ENCODE measurements at places on chromosomes 13 and 19.

GRCh38 chr19:21482863-21483276 lies 22.5 kb upstream of the ZNF429 start:
- DNase-seq: peak; percentile 46

DNA sequence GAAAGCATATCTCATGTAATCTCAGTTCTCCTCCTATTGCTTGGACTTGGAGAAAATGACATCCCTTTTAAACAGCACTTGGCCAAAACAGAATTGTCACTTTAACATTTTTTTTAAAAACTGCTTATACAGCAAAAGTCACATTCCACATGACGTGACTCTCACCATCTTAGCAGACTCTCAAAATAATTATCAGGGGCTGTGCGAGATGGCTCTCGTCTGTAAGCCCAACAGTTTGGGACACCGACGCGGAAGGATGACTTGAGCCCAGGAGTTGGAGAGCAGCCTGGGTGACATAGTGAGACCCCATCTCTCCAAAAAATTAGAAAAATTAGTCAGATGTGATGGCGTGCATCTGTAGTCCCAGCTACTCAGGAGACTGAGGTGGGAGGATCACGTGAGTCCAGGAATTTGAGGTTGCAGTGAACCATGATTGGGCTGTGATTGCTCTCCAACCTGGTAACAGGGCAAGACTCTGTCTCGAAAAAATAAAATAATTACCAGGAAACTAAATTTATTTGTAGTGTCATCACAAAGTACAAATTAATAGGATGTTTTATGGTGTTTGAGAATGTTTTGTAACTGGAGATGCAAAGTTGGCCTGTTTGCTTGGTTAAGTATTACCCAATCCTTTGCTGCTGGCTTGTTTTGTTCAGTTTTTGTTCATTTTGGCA lies 8.8 kb downstream of the SAFB start:
- DNase-seq: no peak

DNA sequence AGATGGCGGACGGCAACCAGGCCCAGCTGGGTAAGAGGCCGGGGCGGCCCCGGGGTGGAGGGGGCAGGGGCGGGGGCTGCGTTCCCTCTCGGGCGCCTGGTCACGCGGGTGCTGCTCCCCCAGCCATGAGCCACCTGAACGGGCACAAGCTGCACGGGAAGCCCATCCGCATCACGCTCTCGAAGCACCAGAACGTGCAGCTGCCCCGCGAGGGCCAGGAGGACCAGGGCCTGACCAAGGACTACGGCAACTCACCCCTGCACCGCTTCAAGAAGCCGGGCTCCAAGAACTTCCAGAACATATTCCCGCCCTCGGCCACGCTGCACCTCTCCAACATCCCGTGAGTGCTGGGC lies 11.1 kb downstream of the PTBP1 start:
- no peak for DNase-seq

DNA sequence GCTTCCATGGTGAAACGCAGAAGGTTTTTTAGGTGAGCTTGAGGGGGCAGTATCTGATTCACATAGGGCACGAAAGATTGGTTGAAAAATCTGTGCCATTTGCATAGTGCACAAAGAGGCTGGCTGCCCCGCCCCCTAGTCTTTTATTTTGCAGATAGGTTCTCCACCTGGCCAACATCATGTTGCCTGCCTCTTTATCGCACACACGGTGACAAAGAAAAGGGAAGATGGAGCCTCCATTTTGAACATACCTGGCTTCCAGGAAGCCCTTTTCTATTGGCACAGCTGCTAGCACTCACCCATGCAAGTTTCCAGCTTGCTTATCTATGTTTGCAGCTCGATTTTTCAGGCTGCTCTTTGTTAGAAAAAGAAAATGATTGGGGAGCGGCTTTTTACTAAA lies 316.2 kb upstream of the KLHL1 start:
- no peak for DNase-seq

GRCh38 chr19:10915130-10916091 lies 13.0 kb downstream of the YIPF2 start:
- DNase-seq: no peak

- peak; percentile 67 for DNase-seq
Observed at GRCh38 chr19:2503521-2504109, 27.7 kb downstream of the GADD45B start.

- DNase-seq: peak; percentile 23
Observed at GRCh38 chr13:77230560-77230959, 96.3 kb downstream of the MYCBP2 start.

DNA sequence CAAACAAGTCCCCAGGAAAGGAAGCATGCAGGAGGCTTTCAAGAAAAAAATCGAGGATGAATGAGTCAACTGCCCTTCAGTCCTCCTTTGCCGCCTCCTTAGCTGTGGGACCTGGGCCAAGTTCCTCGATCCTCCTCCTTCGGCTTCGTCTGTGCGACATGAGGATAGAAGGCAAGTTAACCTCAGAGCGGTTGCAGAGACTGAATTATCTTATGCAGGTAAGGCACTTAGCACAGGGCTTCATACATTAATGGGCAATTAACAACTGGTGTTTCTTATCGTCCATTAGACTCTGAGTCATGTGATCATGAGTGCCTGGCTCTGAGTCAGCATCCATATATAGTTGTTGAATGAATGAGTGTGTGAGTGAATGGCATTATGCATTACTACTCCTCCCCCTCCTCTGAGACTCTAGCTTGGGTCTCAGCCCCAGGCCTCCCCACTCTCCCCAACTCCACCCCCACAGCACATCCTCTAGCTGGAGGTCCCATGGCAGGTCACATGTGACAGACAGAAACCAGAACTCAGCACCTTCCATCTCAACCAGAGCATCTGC lies 1.6 kb upstream of the TTC9B start:
- no peak for DNase-seq

- no peak for DNase-seq
Observed at GRCh38 chr19:45901912-45902650, at the start of gene MYPOP. Gene MYPOP (minus strand): TSS chr19:45902613. CDS start chr19:45901773, 840 bp downstream.

DNA sequence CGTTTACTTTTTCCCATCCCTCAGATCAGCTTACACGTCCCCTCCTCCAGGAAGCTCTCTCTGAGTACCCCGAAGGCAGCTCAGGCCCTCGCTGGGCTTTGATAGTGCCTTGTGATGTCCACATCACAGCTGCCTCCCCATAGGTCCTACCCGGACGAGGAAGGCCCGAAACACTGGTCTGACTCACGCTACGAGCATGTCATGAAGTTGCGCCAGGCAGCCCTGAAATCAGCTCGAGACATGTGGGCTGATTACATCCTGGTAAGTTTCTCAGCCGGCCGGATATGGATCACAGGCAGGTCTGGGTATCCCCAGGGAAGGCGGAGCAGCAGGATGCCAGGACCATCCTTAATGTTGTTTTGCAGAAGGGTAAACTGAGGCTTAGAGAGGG lies 4.8 kb downstream of the COLGALT1 start:
- DNase-seq: no peak

DNA sequence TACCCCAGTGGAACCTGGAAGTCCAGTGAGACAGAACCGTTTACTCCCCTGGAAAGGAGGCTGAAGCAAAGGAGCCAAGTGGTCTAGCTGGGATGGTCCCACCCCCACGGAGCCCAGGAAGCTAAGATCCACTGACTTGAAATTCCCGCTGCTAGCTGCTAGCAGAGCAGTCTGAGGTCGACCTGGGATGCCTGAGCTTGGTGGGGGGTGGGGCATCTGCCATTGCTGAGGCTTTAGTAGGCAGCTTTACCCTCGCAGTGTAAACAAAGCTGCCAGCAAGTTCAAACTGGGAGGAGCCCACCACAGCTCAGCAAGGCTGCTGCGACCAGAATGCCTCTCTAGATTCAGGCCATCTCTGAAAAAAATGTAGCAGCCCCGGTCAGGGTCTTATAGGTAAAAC lies 437.0 kb downstream of the SUCLA2 start:
- DNase-seq: no peak

- DNase-seq: no peak
Observed at GRCh38 chr13:106281426-106281825, 254.0 kb downstream of the EFNB2 start.

DNA sequence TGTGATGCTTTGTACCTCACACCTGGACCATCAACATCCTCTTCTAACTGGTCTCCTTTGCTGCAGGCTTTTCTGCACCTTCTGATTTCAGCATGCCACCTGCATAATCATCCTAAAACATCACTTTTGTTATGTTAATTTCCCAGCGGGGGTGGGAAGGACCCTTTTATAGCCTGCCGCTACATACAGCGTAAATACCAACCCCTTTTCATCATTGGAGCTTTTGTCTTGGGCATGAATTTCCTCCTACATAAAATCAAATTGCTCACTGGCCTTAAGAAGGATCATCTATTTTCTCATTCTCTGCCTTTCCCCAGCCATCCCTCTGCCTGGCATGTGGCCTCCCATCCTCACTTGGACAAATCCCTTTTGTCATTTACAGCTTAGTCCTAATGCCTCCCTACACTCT lies 124.7 kb downstream of the RBM26 start:
- DNase-seq: no peak

DNA sequence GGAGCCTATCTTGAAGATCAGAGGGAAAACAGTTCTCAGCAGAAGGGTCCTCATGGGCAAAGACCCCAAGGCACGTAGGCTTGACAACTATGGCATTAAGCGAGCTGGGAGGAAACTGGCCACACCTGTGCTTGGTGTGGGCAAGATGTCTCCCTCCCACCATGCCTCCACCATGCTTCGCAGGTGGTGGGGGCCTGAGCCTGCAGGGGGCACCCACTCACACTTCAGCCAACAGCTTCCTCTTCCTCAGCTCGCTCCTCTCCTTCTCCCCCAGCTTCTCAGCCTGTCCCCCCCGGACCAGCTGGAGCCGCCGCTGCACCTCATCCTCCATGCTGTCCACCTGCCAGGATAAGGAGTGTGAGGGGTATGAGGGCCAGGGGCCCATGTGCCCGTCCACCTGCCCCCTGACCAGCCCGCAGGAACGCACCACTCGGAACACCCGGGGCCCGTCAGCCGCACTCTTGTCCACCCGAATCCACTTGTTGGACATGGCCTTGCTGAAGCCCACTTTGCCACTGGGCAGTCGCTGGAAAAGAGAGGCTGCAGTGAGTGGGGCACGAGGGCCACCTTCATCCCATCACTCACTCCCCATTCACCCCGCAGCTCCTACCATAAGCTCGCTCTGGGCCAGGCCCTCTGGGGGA lies 3.4 kb downstream of the FARSA start:
- no peak for DNase-seq

- DNase-seq: peak; percentile 22
Observed at GRCh38 chr19:53102756-53103233, 427 bp downstream of the ZNF160 start.

DNA sequence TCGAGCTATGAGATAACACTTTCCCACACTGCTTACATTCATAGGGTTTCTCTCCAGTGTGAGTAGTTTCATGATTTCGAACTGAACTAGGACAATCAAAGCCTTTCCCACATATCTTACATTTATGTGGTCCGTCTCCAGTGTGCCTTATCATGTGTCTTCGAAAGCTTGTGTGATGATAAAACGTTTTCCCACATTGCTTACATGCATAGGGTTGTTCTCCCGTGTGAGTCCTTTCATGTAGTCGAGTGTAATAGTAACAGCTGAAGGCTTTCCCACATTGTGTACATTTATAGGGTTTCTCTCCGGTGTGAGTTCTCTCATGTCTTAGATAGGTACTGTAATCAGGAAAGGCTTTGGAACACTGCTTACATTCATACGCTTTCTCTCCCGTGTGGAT lies 16.3 kb downstream of the ZNF823 start:
- no peak for DNase-seq

DNA sequence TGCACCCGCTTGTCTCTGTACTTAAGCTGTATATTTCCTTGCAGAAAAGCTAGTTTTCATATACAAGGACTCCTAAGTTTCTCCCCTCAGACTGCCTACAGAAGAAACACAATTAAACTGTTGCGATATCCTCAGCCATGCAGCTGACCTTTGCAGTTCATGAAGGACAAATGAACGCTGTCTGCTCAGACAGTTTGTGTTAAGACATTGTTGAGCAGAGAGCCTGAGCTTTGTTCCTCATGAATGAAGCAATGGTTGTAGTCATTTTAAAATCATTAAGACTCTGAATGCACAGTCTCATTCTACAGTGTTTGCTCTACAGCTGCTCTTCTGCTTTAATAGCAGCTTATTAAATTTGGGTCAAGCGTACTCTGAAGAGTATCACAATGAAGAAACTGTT lies 23.2 kb upstream of the MAB21L1 start:
- DNase-seq: no peak

DNA sequence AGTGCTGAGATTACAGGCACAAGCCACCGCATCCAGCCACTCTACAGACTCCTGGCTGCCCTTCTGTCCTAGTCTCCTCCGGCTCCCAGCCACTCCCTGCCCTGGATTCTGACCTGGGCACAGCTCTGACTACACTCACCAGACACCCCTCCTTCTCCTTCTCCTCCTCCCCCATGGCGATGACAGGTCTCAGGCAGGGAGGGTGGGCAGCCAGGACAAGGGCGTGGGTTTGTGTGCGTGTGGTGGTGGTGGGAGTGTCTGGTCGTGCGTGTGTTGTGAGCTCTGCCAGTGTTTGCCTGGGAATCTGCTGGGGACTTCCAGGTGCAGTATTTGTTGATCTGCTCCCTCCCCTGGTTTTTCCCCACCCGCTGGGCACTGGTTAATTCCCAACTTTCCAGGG lies 3.0 kb upstream of the NCCRP1 start:
- DNase-seq: no peak

GRCh38 chr13:45941261-45941660 lies 89.7 kb upstream of the SIAH3 start:
- DNase-seq: no peak

DNA sequence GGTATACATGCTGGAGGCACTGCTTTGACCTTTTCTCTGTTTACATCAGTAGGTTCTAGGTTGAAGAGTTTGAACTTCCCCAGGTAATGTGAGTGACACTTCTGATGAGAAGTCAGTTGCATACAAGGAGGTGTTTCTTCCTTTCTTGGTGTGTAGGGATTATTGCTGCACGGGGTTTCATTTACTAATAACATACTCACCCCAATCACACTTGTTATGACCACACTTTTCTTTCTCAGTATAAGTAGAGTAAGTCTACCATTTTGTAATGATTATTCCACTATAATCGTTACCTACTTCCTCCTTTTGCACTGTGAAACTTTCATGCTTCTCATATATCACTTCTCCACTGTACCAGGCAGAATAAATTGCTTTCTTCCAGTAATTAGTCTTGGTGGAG lies 138.0 kb downstream of the TNFSF13B start:
- DNase-seq: no peak

Measured in stimulated activated CD4-positive, alpha-beta T cell treated with anti-CD3 and anti-CD28 coated beads, Interleukin-2, amount 100 ng/mL, for 4 hours (primary cell).